Lung (tissue), 17 donors: ENCODE measurements at places on chromosomes 3 and 15. TPM values are rescaled to one million over a fixed set of nuclear protein-coding genes. Genes with fewer than 3 reads are reported as not detected.

DNA sequence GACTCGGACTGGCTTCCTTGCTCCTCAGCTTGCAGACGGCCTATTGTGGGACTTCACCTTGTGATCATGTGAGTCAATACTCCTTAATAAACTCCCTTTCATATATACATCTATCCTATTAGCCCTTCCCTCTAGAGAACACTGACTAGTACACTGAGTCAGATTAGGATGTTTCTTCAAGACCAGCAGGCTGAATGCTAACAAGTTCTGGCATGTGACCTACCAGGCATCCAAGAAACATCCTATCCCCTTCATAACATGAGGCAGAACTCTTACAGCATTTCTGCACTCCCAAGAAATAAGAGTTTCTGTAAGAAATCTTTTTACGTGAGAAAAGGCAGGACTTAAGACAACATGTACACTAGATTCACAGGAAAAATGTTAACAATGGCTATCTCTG, 9.3 kb downstream of the CFAP92 start:
- no peaks in the 10 kb centered on the region for H3K27me3 ChIP-seq
- H3K36me3 ChIP-seq, result no peaks in the 10 kb centered on the region
- no peak overlapping the region for H3K27ac ChIP-seq
- no peaks in the 10 kb centered on the region for H3K4me1 ChIP-seq

GRCh38 chr3:44375450-44375849, 36.9 kb downstream of the TCAIM start:
- no peaks in the 10 kb centered on the region for H3K36me3 ChIP-seq
- no peak overlapping the region for H3K4me3 ChIP-seq
- no peaks in the 10 kb centered on the region for H3K27me3 ChIP-seq
- H3K27ac ChIP-seq, result no peak overlapping the region
- no peak for DNase-seq
- H3K4me1 ChIP-seq, result no peaks in the 10 kb centered on the region

Gene GAP43
- 0.31 TPM for total RNA-seq

Gene SERPINI2
- 5.2 TPM for total RNA-seq

Gene SGO1
- total RNA-seq, result 1.0 TPM
